ENCODE measurements at places on chromosomes 4 and X. TPM values are rescaled to one million over a fixed set of nuclear protein-coding genes. Genes with fewer than 3 reads are reported as not detected.

Gene MAGIX
- polyA plus RNA-seq: 1.9 TPM

Gene USP17L5
- polyA plus RNA-seq: not detected

Gene TMEM35A
- polyA plus RNA-seq: 1.6 TPM

Gene PPP1R3F
- polyA plus RNA-seq: 7.9 TPM

DNA sequence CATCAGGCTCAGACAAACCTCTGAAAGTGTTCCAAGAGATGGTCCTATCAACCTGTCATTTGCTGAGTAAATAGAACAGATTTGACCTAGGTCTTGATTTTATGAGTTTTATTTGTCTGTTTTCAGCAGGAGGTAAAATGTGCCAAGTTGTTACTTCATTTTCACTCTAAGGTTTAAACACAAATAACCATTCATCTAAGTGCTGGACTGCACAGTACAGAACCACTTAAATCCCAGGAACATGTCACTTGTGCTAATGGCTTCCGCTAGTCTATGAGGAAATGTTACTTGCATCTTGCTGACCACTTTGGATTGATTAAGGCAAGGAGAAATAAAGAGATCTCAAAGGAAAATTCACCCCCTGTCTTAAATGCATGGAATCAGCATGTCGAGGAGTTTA lies 660.7 kb downstream of the SMARCA1 start:
- DNase-seq: no peak

GRCh38 chr4:79651456-79651855 lies 243.4 kb upstream of the GK2 start:
- DNase-seq: no peak

DNA sequence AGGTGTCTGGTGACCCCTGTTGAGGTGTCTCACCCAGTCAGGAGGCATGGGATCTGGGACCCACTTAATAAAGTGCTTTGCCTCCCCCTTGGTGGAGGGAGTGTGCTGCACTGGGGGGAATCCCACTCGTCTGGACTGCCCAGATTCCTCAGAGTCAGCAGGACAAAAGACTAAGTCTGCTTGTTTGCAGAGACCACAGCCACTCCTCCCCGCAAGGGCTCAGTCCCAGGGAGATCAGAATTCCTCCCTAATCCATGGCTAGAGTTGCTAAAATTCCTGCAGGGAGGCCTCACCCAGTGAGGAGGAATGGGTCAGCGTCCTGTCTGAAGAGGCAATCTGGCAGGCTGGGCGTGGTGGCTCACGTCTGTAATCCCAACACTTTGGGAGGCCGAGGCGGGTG lies 442.2 kb downstream of the PABPC4L start:
- DNase-seq: no peak

DNA sequence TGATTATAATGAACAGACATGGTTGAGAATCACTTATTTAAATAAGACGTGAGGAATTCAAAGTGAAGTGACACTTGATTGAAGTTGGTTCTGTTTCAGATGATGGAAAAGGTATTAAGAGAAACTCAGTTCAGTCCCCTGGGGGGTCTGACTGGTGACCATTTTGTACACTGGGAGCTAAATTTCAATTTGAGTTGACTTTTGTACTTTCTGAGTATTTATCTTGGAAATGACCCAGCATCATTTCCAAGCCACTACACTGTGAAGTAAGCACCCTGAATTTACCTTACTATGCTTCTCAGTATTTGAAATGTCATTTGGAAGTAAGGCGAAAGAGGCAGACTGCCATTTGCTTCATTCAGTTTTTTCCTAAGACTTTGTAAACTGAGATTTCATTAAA lies 73.4 kb downstream of the CNOT6L start:
- no peak for DNase-seq

DNA sequence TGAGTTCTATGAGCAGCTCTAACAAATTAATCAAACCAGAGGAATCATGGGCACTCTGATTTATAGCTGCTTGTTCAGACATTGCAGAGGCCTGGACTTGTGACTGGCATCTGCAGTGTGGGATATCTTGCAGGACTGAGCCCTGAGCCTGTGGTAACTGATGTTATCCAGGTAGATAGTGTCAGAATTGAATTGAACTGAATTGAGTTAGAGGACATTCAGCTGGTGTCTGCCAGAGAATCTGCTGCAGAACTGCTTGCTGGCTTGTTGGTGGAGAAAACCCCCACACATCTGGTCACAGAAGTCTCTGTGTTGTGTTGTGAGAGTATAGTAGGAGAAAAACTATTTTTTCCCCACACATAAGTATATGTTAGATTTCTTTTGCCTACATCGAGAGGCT lies 42.2 kb downstream of the SMIM20 start:
- DNase-seq: no peak

- DNase-seq: no peak
Measured at GRCh38 chrX:30513284-30513683, 64.3 kb downstream of the TASL start.

DNA sequence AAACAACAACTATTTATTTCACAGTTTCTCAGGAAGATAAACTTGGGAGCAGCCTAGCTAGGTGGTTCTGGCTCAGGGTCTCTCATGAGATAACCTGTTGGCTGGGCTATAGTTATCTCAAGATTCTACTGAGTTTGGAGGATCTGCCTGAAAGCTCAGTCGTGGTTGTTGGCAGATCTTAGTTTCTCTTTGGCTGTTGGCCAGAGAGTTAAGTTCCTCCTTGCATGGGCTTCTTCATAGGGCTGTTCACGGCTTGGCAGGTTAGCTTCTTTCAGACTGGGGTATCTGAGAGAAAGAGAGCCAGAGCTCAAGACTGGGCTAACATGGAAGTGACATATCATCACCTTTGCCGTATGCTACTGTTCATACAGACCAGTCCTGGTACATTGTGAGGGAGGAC lies 28.7 kb downstream of the SEC24B start:
- no peak for DNase-seq

- DNase-seq: no peak
Measured at GRCh38 chrX:72201836-72202536, 20.4 kb downstream of the PIN4 start.

DNA sequence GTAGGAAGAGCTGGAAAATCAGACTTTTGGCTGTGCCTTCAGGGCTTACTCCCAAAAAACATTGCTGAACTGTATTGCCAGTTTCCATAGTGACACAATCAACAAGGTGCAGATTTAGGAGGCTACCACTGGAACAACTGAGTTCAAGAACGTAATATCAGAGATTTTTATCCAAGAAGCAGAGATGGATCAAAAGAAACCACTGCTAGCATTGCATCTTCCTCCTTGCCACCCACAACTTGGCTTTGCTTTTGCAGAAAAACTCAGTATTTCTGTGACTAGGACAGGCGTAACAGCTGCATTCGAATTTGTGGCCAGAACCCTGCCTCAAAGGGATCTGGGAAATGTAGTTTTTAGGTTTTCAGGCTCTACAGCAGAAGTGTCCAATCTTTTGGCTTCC lies 27.8 kb upstream of the WDFY3 start:
- DNase-seq: peak; percentile 87

DNA sequence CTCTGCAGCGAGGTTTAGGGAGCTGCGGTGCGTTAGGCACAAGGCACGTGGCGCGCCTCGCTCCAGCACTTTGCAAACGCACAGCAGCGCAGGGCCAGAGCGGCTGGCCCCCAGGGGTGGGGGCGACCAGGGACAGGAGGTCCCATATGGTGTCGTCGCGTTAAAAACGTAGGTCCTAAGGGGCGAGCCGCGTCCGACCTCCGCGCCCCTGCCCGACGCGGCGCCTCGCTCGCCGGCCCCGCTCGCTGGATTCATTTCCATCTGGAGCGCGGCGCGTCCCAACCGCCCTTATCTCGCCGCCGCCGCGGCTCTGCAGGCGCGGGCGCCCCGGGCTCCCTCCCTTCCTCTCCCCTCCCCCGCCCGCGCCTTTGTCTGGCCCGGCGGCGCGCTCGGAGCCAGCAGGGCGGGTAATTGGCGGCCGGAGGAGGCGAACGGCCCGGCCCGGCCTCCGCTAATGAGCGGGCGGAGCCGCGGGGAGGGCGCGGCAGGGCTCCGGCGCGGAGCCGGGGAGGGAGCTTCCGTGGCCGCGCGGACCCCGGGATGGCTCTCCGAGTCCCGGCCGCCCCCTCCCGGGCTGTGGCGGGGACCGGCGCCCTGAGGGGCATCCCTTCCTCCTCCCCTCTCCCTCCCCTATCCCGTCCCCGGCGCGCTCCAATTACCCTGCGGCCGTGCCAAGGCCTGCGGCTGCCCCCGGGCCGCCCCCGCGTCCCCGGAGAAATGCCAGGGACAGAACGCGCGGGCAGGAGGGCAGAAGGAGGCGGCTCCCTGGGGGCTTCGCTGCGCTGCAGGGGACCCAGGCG lies 409.0 kb downstream of the BCOR start:
- DNase-seq: no peak

DNA sequence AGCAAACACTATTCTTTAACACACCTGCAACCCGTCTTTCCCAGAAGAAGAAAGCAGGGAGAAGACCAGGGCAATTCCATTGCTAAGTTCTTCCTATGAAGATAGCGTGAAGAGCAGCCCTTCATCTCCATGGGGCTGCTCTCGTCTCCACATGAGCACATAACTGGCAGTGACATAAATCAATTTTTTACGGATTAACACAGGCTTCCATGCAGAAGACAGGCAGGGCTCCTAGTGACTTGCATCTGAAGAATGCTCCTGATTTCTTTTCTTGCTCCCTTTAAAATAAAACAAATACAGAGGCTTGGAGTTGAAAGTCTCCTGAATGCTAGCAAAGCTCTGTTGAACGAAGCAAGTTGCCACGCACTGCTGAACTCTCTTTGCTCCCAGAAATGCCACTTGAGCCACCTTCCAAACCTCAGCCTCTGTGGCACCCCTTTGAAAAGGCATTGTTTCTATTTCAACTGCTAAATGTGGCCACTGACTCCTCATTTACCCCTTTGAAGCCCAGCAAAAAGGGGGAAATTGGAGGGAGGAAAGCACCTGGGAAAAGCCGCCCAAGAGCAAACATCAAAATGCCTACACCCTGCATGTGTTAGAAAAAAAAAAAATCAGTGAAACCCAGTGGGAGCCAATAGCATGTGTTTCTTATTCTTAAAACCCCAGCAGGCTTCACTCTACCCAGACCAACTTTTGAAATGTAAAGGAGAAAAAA lies 383.7 kb downstream of the IDS start:
- DNase-seq: no peak

DNA sequence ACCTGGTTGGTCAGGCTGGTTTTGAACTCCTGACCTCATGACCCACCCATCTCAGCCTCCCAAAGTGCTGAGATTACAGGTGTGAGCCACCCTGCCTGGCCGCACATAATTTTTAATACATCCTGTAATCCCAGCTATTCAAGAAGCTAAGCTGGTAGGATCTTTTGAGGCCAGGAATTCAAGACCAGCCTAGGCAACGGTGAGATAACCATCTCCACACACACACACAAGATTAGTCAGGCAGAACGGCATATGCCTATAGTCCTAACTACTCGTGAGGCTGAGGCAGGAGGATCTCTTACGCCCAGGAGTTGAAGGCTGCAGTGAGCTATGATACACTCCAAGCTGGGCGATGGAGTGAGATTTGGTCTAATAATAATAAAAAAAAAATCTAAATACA lies 212.4 kb upstream of the NEIL3 start:
- no peak for DNase-seq

- DNase-seq: no peak
Measured at GRCh38 chr4:11860996-11861395, 432.3 kb upstream of the HS3ST1 start.

GRCh38 chr4:71663780-71664179 lies 120.1 kb downstream of the GC start:
- DNase-seq: no peak

DNA sequence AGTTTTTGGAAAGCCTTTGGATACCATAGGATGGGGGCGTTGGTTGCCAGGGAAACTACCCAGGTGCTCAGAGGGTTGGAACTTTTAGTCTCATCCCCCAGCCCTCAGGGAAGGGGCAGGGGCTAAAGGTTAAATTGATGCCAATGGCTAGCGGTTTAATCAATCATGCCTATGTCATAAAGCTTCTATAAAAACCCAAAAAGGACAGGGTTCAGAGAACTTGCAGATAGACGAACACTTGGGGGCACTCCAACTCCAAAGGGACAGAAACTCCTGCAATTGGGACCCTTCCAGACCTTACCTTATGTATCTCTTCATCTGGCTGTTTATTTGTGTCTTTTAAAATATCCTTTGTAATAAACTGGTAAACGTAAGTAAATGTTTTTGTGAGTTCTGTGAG lies 30.0 kb upstream of the GPR173 start:
- no peak for DNase-seq

DNA sequence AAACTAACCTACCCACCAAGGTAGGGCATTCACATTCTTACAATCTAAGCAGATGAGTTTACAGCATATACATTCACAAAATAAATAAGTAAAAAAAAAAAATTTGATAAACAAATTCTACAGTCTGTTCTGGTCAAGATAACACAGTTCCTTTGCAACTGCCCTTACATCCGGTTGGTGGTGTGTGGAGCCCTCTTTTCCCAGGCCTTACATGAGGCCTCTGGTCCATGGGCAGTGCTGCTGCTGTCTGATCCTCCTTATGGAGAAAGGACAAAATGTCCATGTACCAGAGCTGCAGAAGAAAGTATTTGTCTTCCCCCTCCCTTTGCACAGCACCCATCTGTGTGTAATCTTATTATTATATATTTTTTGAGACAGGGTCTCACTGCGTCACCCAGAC lies 2.2 kb upstream of the SEPTIN11 start:
- no peak for DNase-seq

- no peak for DNase-seq
Measured at GRCh38 chr4:24210332-24210902, 320.6 kb upstream of the PPARGC1A start.

- DNase-seq: no peak
Measured at GRCh38 chr4:81650606-81651242, 179.0 kb upstream of the RASGEF1B start.

- no peak for DNase-seq
Measured at GRCh38 chr4:24067367-24068193, 177.7 kb upstream of the PPARGC1A start.

- no peak for DNase-seq
Measured at GRCh38 chrX:13412208-13412600, 92.4 kb upstream of the ATXN3L start.

GRCh38 chrX:9339603-9340491 lies 125.0 kb upstream of the TBL1X start:
- DNase-seq: peak; percentile 55
